ENCODE measurements at places on chromosomes 11 and 22. TPM values are rescaled to one million over a fixed set of nuclear protein-coding genes. Genes with fewer than 3 reads are reported as not detected.

PKDREJ gene
- total RNA-seq = 0.07 TPM

TIMP3 gene
- 4.0 TPM for total RNA-seq

- H3K27me3 ChIP-seq = peaks cover 75% of the 10 kb centered on the region
- H3K4me1 ChIP-seq = peaks cover 32% of the 10 kb centered on the region
- H3K4me3 ChIP-seq = no peak overlapping the region
Measured at GRCh38 chr11:128884703-128885338, 6.3 kb upstream of the KCNJ5 start.

GRCh38 chr22:29987137-29987536 is 93.1 kb upstream of the HORMAD2 start:
- no peak overlapping the region for H3K4me3 ChIP-seq
- H3K27ac ChIP-seq = peak overlapping the region; percentile 89
- DNase-seq = no peak
- no peaks in the 10 kb centered on the region for H3K27me3 ChIP-seq

SLC7A4 gene
- total RNA-seq = 0.21 TPM

Measured in WTC11 (cell line).